ENCODE measurements at places on chromosomes 7 and 10.

GRCh38 chr10:18087355-18087754, 52.9 kb upstream of the CACNB2 start:
- DNase-seq = no peak

DNA sequence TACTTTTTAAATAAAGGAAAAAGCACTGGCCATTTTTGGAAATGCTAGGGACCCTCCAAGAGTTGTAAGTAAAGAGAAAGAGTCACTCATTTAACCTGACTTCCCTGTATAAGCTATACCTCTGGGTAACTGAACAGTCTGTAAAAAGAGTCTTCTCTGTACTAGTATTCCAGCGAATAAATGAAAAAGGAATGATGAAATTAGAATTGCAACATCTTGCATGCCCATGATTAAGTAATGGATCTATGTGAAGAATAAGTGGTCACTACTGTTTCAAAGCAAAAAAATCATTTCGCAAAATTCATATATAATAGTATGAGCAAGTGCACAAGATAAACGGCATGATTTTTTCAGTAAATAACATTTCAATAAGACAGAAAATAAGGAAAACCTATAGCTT, 116.8 kb downstream of the ZFAND4 start:
- no peak for DNase-seq

DNA sequence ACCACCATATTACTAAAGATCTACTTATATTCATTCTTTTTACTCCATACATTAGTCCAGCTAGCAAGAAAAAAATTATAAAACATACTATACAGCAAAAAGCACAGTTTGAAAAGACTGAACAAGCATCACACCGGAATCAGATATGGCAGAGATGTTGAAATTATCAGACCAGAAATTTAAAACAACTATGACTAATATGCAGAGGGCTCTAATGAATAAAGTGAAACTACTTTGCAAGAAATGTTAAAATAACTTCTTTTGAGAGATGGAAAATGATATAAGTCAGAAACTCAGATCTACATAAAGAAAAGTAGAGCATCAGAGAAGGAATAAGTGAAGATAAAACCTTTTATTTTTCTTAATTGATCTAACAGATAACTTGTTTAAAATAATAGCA, 50.9 kb downstream of the SGCE start:
- DNase-seq = no peak

DNA sequence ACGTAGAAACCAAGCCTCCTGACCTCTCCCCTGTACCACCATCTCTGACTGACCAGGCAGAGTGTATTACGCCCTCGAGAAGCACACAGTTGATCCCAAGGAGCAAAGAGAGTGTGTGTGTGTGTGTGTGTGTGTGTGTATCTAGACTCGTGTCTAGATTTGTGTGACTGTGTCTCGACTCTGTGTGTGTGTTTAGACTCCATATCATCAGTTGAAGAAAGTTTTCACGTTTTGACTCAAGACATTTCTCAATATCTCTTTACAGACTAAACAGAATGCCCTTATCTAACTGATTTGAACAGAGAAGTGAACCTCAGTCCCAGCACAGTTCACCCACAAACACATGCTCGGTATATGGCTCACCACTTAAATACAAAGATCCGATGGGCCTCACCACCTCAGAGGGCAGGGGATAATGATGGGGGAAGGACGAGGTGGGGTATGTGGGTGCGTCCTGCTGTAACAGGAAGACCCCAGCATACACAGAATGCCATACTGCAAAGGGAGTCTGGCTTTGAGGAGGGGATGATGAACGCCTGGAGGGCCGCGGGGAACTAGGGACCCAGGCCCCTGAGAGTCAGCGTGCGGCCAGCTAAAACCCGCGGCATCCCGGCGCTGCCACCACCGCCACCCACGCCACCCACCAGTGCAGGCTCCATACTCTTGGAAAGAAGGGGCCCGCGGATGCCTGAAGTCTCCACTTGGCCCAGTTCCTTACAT, 780 bp downstream of the ALDH18A1 start:
- DNase-seq = peak; percentile 21

GRCh38 chr10:30573721-30574431, 55.7 kb downstream of the LYZL2 start:
- no peak for DNase-seq

DNA sequence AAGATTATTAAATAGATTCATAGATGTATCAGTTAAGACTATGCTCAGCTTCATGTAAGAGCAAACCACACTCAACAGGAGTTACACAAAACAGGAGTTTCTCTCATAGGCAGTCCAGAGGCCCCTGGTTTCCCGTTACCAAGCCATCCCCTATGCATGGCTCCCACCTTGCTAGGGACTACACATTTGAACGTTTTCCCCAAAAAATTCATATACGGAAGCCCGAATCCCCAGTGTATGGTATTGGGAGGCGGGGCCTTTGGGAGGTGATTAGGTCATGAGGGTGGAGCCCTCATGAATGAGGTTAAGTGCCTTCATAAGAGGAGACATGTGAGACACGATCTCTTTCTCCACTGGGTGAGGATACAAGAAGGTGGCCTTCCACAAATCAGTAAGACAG, 29.1 kb downstream of the RSU1 start:
- no peak for DNase-seq

DNA sequence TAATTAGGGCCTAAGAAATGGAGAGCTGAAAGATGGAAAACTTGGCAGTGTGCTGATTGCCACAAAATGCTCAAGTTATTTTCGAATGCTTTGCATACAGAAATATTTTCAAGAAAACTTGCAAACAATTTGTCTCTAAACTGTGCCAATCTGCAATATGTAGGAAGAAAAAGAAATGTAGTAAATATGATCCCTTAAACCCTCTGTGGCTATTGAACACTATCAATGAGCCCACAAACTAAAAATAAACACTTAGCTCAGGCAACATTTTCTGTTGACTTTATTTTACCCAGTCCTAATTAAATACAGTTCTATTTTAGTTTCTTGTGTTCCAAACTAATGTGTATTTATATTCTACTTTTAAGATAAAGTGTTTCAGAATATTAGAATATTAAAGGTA, 342.1 kb downstream of the SEMA3D start:
- DNase-seq = no peak

GRCh38 chr10:112832361-112832878, 117.6 kb upstream of the TCF7L2 start:
- peak; percentile 58 for DNase-seq

- DNase-seq = peak; percentile 60
These were observed 5.9 kb downstream of the KCP start for GRCh38 chr7:128904381-128905197.

Data from SW480 (cell line).